ENCODE measurements at places on chromosomes 5 and 9.

DNA sequence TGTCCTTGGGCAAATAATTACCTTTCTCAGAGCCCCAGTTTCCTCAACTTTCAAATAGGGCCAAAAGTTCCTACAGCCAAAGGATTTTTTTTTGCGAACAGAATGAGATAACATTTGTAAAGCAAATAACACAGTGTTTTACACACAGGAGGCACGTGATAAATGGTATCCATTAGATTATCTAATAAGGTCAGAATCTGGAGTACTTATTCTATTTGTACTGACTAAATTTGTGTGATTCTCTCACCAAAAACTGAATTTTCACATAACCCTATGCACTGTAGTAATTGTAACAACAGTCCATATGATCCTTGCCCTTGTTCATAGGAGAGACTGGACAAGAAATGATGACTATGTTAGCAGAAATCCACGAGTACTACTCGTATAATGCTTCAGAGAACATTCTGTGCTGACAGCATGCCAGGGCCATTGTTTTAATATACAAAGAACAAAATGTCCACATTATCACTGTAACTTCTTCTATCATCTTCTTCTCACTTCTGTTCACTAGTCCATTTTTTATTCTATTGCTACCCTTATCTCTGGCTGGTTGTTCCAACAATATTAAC lies 13.9 kb upstream of the FEM1C start:
- no peak for DNase-seq

- no peak for DNase-seq
Measured at GRCh38 chr9:94076557-94076956, 7.7 kb upstream of the PTPDC1 start.

GRCh38 chr5:85990998-85991397 lies 626.7 kb upstream of the COX7C start:
- no peak for DNase-seq

GRCh38 chr5:138654281-138654867 lies 79.2 kb upstream of the HSPA9 start:
- no peak for DNase-seq

- no peak for DNase-seq
Measured at GRCh38 chr5:33179301-33179700, 261.5 kb upstream of the TARS1 start.

- DNase-seq: no peak
Measured at GRCh38 chr5:68405784-68406743, 190.5 kb downstream of the PIK3R1 start.

DNA sequence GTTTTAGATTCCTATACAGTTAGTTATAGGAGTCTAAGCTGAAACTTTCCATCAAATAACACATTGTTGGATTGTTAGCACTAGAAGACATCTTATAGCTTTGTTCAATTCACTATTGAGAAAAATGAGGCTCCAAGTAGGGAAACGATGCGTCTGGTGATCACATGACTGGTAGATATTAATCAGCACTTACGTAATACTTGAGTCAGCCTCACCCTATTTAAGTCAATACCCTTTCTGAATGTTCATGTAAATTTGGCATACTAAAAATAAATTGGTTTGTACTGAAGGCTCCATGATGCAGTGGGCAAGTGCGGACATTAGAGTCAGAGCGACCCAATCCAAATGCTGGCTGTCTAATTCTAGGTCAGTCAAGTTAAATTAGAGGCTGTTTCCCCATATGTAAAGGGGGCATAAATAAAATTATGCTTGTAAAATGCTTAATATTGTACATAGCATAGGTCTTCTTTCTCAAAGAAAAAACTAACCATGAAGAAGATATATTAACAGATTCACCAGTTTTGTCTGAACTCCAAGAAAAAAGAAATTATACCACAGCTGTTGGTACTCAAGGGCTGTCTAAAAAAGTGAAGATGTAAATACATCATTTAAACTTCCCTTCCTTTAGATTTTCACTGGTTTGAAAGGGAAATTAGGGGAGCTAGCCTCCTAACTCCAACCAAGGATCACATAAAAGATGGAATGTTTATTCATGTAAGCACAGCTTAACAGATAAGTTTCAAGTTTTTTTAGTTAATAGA lies 406.6 kb upstream of the TLE4 start:
- no peak for DNase-seq

Data from NCI-H1417 treated with DMSO at 0.1 percent for 48 hours (cell line).